ENCODE measurements at places on chromosomes 13 and 19. TPM values are rescaled to one million over a fixed set of nuclear protein-coding genes. Genes with fewer than 3 reads are reported as not detected.

DNA sequence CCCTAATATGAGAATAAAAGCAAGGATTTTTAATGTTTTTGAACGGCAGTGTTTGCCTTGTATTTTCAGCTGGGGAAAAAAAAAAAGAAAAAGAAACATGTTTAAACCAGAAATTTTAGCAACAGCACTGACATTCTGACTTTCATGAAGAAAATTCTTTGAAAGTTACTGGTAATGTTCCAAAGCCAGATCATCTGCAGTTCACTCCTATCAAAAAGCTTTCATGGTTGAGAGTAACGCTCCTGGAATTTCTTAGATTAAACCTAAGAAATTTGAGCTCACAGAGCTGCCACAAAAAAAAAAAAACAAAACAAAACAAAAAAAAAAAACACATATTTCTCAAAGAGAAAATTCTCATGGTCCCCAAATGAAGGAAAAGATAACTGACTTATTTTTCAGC is 1106.7 kb downstream of the EFNB2 start:
- DNase-seq: no peak

PRR19 gene
- not detected for total RNA-seq

COMP gene
- total RNA-seq: not detected

PCP2 gene
- total RNA-seq: 8.4 TPM

DNA sequence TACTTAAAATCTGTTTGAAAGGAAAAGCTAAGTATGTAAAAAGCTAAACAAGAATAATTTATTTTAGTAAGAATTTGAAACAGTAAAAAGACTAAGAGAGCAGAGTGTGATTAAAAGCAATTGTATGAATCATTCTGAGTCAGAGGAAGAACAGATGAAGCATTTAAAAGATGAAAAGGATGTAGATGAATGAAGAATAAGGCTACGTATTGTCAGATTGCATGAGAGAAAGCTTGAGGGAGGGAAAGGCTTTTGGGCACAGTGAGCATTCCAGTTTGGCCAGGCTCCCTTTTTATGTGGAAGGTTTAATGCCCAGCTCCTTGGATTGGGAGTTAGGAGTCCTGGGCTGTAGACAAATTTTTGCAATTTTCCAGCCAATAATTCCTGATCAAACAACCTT is 117.7 kb downstream of the FREM2 start:
- DNase-seq: no peak

TMEM190 gene
- not detected for total RNA-seq

DNA sequence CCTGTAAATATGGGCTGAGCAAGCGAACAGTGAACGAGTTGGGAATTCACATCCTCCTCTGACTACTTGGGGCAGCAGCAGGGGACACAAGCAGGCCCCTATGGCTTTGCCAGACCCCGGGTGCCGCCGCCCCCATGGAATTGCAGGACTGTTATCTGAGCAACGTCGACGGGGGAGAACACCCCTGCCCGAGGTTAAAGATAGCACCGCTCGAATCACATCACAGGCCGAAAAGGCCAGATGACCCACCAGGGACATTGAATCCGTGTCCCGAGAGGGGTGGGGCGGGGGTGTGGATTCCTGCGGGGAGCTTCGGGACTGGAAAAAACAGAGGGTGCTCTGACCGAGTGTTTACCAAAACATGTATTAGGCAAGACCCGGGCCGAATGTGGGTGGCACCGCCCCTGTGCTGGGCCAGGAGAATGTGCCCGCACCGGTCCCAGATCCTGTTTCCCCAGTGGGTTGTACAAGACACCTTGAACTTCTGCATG is 9.1 kb downstream of the FEM1A start:
- no peak for DNase-seq

DNA sequence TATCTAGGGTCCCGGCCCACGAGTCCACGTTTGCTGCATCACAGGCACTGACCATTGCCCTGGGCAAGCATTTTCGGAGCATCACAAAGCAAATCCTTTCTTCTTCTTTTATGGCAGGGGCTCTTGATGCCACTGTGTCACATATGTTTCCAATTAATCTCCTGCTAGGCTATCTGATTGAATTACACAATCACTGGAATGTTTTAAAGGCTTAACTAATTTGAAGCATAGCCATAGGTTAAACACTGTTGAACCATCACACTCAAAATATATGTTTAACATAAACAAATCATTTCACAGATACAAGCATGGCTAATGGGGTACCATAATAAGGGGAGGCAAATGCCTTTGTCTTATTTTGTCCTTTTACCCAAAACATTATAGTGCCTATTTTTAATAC is 338.3 kb downstream of the POU4F1 start:
- DNase-seq: no peak

DNA sequence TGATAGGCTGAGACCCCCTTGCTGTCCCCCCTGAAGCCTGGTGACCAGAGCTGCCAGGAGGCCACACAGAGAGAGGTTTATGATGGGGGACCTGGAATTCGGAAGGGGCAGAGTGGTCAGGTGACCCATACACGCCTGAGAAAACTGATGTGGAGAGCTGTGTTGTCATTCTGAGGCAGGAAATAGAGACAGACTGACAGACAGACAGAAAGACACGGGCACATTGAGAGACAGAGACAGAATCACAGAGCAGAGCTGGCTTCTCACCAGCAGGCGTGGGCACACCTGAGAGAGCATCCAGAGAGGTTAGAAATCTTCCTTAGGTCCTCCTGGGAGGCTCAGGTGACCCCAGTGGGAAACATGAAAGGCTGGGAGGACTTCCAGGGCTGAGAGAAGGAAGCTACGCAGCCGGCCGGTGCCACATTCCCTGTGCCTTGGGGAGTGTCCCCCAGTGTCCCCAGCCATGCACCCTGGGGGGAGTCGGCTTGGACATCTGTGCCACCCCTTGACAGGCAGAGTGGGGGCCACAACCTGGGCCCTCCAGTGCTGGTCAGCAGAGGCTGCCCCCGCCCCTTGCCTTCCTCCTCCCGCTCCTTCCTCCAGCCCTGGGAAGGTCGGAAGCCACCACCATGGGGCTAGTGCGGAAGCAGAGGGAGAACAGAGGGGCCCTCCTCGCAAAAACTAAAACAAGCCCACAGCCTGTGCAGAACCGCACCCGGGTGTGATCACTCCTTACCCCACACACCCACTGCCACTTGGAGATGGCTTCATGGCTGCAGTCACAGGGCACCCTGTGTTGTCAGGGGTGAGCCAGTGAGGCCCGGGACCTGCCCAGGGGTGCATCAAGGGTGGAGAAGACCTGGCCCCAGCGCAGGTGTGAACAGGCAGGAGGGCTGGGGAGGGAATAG is 2.2 kb downstream of the FFAR1 start:
- no peak for DNase-seq

GRCh38 chr13:43805681-43806128 is 18.9 kb upstream of the ENOX1 start:
- no peak for DNase-seq

CARD8 gene
- total RNA-seq: 147 TPM

DUXA gene
- total RNA-seq: not detected

DNA sequence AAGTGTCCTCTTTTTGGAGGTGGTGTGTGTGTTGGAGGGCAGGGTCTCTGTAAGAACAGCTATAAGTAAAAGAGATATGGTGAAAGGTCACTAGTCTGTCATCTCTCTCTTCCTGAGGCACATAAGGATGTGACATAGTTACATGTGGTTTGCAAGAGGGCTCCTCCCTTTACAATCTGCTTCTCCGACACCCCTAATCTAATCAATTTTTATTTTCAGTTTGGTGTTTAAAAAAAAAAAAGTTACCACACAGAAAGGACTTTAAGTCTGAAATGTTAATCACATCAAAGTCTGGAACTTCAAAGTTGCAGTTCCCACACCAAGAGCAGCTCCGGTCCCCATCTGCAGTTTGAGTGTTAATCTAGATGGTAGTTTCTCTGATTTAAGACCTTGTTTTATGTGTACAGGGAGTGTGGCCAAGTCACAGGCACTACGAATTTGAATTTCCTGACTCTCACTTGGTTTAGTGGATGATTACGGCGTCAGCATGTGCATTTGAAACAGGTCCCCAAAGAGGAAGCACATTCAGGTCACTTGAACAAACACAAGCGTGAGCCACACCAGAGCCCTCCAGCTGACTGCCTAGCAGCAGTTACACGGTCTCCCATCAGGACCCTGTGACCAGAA is 53.1 kb downstream of the FOXO1 start:
- peak; percentile 85 for DNase-seq
